ENCODE measurements at places on chromosomes 2 and 18. TPM values are rescaled to one million over a fixed set of nuclear protein-coding genes. Genes with fewer than 3 reads are reported as not detected.
A peak's percentile ranks its signal among the peaks of the same experiment; 100 is the strongest.

DNA sequence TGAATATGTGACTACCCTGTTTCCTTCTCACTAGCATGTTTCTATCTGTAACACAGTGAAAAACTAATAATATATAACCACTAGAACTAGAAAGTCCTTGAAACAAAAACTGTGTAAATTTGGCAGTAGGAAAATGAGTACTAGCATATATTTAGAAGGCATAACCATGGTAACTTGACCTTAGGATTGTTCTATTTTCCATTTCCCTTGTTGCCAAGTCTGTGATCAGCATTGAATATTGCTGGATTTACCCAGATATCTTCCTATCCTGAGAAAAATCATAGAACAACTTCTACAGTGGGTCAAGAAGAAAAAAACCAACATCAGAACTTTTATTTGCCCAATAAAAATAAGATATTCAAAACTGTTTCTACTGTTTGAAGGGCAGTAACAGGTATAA is 563.9 kb upstream of the NRXN1 start:
- no peak for DNase-seq
- no peak overlapping the region for H3K27ac ChIP-seq
- no peaks in the 10 kb centered on the region for H3K27me3 ChIP-seq
- H3K4me3 ChIP-seq: no peak overlapping the region
- no peaks in the 10 kb centered on the region for H3K4me1 ChIP-seq

DNA sequence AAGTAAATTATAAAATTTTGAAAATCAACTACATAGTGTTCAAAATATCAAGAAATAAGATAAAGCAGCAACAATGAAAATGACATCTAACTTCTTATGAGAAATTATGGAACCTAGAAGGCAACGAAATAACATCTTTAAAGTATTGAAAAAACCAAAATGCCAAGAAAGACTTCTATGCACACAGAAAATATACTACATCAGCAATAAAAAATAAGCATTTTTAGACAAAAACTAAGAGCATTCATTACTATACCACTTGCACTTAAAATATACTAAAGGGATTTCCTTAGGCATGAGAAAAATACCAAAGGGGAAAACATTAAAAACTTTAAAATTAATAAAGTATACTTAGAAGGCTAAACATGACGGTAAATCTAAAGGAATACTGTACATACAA is 556.3 kb downstream of the NUP35 start:
- no peaks in the 10 kb centered on the region for H3K4me1 ChIP-seq
- no peaks in the 10 kb centered on the region for H3K36me3 ChIP-seq
- H3K27ac ChIP-seq: no peak overlapping the region
- H3K4me3 ChIP-seq: no peak overlapping the region
- DNase-seq: no peak

DNA sequence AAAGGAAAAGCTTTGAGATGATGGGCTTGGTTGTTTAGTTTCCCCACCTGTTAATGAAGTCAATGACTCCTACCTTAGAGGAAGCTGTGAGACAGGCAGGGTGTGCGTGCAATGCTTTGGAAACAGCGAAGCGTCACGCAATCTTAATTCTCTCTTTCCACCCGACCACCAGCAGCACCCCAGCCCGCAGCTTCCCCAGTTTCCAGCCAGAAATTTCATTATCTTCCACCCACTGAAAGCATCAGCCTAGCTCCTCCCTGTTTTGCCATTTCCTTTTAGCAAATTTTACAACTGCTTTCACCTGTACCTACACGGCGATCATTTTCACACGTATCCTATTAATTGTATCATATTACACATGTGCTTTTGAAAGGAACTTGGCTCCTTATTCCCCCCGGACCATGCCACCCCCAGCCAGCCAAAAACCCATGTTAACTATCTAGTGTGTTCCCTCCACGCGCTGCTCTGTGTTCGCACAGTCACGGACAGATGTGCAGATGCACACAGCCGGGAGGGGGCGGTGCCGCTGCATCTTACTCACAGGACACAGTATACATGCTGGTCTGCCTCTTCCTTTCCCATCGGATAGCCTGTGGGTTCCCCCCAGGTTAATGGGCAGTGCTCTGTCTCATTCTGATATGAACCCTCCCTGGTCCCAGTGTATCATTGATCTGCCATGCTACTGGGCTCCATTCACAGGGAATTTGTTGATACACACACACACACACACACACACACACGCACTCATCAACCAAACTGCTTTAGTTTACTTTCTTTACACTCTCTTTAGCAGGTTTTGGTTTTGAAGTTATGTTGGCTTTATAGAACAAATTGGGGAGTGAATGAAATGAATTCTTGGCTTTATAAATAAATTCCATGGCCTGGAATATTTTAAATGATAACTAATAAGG is 22.4 kb downstream of the CYP27C1 start:
- peaks cover 4% of the 10 kb centered on the region for H3K4me1 ChIP-seq
- no peaks in the 10 kb centered on the region for H3K36me3 ChIP-seq
- H3K27ac ChIP-seq: no peak overlapping the region
- H3K27me3 ChIP-seq: no peaks in the 10 kb centered on the region
- DNase-seq: peak; percentile 64
- H3K4me3 ChIP-seq: no peak overlapping the region

Gene VWA3B
- not detected for total RNA-seq

Gene PLB1
- total RNA-seq: 12.9 TPM

GRCh38 chr2:231655488-231655887 is 52.8 kb upstream of the PTMA start:
- DNase-seq: no peak
- peaks cover 1% of the 10 kb centered on the region for H3K4me1 ChIP-seq
- no peaks in the 10 kb centered on the region for H3K36me3 ChIP-seq
- no peaks in the 10 kb centered on the region for H3K27me3 ChIP-seq

Gene LRRFIP1
- 57.1 TPM for total RNA-seq

DNA sequence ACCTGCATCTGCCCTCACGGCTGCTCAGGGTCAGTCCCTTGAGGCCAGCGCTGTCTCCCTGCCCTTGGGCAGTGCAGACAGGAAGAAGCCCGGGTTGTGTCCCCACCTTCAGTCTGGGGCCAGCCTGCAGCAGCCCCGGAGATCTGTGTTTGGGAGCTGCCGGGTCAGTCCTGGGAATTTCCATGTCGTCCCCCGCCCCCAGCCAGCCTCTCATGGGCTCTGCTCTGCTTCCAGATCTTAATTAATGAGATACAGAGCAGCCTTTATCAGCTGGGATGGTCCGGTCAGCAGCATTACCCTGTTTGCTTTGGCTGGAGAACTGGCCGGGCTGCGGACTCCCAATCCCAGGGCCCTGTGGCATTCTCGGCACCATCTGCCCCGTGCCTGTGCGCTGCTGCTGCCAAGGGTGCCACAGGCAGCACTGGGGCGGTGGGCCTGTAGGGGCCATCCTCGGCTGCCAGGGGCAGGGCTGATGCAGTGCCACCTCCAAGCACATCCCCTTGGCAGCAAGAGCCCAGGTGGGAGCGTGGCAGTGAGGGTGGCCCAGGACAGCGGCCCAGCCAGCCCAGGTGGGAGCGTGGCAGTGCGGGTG is 2.4 kb downstream of the BOK start:
- H3K27me3 ChIP-seq: no peaks in the 10 kb centered on the region
- H3K4me1 ChIP-seq: peaks cover 32% of the 10 kb centered on the region
- peak; percentile 20 for DNase-seq
- no peak overlapping the region for H3K27ac ChIP-seq
- no peaks in the 10 kb centered on the region for H3K36me3 ChIP-seq
- no peak overlapping the region for H3K4me3 ChIP-seq

DNA sequence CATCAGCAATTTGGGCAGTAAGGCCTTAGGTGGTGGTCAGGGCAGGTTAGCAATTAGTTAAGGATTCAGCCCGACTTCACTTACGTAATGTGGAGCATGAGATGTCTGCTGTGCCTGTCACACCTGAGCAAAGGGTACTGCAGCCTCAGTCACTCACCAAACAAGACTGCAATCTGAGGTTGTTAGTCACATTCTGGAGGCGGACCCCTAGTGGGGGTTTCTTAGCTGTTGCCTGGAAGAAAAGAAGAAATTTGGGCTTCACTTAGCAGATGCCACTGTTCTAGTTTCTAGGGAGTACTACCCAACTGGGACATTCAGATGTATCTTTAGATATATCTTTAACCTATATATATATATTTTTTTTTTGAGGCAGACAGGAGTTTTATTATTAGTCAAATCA is 529.9 kb downstream of the SLC4A3 start:
- H3K36me3 ChIP-seq: no peaks in the 10 kb centered on the region
- H3K4me3 ChIP-seq: no peak overlapping the region
- H3K27me3 ChIP-seq: no peaks in the 10 kb centered on the region
- no peaks in the 10 kb centered on the region for H3K4me1 ChIP-seq
- H3K27ac ChIP-seq: no peak overlapping the region

GRCh38 chr2:24110660-24111303 is 12.4 kb downstream of the PFN4 start:
- H3K36me3 ChIP-seq: no peaks in the 10 kb centered on the region
- no peak overlapping the region for H3K27ac ChIP-seq
- no peak overlapping the region for H3K4me3 ChIP-seq
- H3K4me1 ChIP-seq: no peaks in the 10 kb centered on the region
- no peaks in the 10 kb centered on the region for H3K27me3 ChIP-seq

- no peaks in the 10 kb centered on the region for H3K27me3 ChIP-seq
- H3K36me3 ChIP-seq: no peaks in the 10 kb centered on the region
- no peak overlapping the region for H3K27ac ChIP-seq
- H3K4me3 ChIP-seq: no peak overlapping the region
- DNase-seq: no peak
Observed at GRCh38 chr2:19425419-19425818, 67.0 kb upstream of the OSR1 start.

DNA sequence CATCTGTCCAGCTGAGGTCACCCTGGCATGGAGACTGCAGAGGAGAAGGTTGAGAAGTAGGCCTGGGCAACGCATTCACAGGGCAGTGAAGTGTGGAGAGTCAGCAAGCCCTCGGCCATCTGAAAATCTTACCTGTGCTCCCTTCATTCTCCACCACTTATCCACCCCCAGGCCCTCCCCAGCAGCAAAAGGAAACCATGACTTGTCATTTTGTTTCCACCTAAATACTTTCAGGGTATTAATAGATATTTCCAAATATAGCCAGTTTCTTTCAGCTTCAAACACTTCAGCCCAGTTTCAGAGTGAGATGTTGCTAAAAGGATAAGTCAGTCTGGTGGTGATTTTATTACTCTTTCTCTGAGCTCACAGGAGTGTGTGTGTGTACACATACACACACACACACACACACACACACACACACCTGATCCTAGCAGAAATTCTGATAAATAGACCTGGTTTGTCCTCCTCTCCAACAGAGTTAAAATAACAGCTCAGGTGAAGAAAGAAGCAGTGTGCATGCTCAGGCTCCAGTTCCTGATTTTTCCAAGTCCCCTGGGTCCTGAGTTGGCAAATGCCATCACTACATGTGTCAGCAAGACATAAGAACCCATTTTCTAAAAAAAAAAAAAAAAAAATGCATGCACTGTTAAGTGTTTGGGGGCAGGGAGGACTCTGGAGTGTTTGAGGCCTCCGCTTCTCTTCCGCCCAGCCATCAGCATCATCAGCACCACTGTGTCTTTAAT is 82.8 kb downstream of the LOXHD1 start:
- H3K4me3 ChIP-seq: no peak overlapping the region
- no peak overlapping the region for H3K27ac ChIP-seq

GRCh38 chr2:156511803-156512202 is 75.6 kb downstream of the GPD2 start:
- H3K27me3 ChIP-seq: no peaks in the 10 kb centered on the region
- H3K36me3 ChIP-seq: no peaks in the 10 kb centered on the region
- no peak for DNase-seq
- no peak overlapping the region for H3K27ac ChIP-seq

Gene DSG1
- under 0.01 TPM for total RNA-seq

GRCh38 chr18:23069481-23069880 is 65.8 kb upstream of the CABLES1 start:
- H3K36me3 ChIP-seq: no peaks in the 10 kb centered on the region
- H3K27ac ChIP-seq: no peak overlapping the region
- no peak for DNase-seq
- no peak overlapping the region for H3K4me3 ChIP-seq
- H3K27me3 ChIP-seq: no peaks in the 10 kb centered on the region

DNA sequence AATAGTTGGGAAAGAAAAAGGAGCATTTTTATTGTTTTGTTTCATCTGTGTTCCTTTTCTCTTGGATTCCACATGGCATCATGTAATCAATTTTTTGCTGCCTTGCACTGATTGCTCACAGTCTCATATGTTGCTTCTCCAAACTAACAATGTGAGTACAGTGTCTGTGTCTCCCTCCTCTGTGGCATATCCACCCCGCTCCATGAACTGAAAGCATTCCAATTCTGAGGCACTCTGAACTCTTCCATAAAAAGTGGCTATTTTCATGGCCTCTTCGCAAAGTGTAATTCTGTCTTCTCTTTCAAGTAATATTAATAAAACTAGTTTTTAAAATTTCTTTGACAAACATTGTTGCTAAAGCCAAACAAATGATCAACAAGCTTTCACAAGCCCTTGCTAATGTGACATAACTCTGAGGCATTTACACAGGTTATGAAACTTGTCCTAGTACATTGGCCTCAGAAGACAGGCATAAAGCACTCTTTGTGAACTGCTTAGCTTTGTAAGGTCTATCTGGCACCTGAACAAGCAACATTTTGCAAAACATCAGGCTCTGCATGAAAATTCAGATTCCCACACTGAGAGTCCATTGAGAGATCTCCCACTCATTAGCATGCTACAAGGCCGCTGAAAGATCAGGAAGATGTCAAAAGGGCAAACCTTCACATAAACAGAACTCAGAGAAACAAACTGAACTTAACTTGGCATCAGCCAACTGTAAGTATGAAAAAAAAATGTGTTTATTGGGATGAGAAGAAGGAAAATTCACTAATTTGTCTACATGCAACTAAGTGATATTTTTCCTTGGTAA is 33.0 kb downstream of the GPR75 start:
- H3K36me3 ChIP-seq: no peaks in the 10 kb centered on the region
- no peak for DNase-seq
- H3K27me3 ChIP-seq: no peaks in the 10 kb centered on the region
- no peak overlapping the region for H3K4me3 ChIP-seq
- peaks cover 14% of the 10 kb centered on the region for H3K4me1 ChIP-seq
- H3K27ac ChIP-seq: peak overlapping the region; percentile 25

DNA sequence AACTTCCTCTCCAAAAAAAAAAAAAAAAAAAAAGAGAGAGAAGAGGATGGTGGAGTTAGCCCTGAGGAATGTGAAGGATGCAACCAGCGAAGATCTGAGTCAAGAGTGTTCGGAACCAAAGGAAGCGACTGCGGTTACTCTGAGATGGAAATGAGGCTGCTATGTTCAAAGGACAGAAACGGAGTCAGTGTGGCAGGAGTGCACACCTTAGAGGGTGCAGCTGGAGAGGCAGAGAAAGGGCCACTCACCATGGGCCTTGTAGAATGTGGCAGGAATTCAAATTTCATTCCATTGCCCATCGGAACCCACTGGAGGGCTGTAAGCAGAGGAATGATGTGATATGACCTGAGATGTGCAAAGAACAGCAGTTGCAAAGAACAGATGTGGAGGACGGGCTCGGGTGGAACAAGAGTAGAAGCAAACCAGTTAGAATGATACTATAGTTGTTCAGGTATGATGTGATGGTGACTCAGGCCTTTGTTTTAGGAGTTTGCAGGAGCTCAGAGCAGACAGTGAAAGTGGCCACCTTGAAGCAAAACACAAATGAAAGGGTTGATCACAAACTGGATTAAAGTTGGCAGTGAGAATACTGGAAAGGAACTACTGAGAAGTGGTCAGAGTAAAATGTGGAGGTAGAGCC is 22.6 kb downstream of the ITGA6 start:
- no peak overlapping the region for H3K27ac ChIP-seq
- H3K27me3 ChIP-seq: no peaks in the 10 kb centered on the region
- H3K36me3 ChIP-seq: no peaks in the 10 kb centered on the region
- H3K4me1 ChIP-seq: peaks cover 53% of the 10 kb centered on the region
- no peak overlapping the region for H3K4me3 ChIP-seq

Gene MOB4
- 5.3 TPM for total RNA-seq
